ENCODE measurements at places on chromosomes 6 and 20.

DNA sequence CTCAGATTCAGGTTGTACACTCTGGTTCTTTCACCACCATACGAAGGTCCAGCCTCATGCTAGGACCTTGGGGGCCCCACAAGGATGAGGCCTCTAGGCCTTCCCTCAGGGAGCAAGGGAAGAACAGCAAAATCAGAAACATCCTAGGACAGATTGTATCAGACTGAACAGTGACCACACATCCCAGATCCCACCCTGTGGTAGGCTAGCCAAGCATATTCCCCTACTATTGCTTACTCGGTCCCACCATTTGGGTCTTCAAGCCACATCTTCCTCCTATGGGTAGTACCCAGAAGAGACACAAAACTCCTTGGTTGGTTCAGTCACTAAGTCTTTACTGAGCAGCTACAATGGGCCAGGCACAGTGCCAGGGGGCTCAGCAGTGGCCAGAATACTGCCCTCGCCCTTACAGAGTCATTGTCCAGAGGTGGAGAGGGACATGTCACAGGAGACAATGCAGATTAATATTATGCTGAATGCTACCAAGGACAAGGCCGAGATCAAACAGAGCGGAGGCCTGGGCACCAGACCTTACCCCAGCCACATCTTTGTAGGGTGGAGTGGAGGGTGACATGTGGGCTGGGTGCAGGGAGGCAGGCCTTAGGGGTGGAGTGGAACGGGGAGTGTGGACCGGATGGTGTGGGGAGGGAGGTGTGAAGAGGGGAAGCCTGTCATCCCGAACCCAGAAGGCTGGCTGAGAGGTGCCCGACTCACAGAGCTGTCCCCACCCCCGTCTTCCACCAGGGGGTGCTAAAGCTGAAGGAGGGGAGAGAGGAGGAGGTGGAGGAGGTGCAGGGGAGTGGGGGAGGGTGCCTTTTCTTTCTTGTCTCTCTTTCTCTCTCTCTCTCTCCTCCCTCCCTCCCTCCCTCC lies 6.8 kb upstream of the MAPK13 start:
- peak; percentile 49 for DNase-seq

DNA sequence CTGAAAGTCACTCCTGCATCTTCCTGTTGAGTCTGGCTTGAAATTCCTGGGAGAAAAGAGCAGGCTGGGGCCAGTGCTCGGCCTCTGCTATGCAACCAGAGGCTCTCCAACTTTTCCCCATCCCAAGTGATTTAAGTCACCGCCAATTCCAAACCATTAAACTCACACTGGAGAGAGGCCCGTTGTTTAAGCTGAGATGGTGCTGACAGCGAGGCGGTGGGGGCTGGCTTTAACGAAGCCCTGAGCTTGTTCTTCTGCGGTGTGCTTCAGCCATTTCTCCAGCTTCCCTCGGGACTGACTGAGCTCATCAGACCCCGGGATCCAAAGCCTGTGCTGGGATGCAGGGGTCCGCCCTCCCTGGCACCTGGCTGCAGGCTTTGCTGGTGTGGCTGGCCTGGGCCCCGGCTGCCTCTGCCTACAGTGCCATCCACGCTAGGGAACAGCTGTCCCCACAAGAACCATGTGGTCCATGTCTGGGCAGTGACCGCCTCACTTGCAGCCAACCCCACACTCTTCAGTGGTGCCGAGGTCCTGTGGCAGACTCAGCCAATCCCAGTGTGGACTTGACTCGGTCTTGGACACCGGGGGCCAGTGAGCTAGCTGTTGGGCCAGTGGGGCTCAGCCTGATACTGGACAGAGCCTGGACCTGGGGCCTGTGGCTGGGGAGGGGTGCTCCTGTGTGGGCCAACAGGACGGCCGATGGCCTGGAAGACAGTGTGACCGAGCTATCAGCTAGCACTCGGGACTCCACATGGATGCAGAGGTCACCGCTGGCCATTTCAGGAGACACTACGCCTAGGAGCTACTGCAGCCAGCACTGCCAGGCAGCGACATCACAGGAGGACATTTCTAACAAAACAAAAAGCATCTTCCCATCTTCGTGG lies 21.2 kb downstream of the RAMACL start:
- no peak for DNase-seq

- DNase-seq = peak; percentile 40
Observed at GRCh38 chr6:87483929-87484328, 11.2 kb downstream of the SLC35A1 start.

GRCh38 chr6:37826188-37826587 lies 6.7 kb downstream of the ZFAND3 start:
- DNase-seq = no peak

DNA sequence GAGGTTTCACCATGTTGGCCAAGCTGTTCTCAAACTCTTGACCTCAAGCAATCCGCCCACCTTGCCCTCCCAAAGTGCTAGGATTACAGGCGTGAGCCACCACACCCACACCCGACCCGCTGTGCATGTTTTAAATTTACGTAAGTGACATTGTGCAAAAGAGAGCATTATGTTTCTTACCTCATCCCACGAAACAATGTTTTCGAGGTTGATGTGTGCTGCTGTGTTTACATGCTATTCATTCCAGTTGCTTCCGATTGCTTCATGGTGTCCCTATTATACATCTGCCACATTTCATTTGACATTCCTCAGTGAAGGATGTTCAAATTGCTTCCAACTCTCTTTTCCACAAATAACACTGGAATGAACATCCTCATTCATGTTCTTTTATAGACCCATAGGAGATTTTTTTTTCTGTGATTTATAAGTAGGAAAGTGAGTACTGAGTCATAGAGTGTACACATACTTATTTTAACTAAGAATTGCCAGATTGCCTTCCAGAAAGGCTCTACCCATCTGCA lies 403.9 kb upstream of the JARID2 start:
- DNase-seq = peak; percentile 70

GRCh38 chr6:6221787-6222535 lies 98.5 kb downstream of the F13A1 start:
- no peak for DNase-seq

- peak; percentile 1 for DNase-seq
Observed at GRCh38 chr6:137389150-137389704, 105.0 kb downstream of the OLIG3 start.

DNA sequence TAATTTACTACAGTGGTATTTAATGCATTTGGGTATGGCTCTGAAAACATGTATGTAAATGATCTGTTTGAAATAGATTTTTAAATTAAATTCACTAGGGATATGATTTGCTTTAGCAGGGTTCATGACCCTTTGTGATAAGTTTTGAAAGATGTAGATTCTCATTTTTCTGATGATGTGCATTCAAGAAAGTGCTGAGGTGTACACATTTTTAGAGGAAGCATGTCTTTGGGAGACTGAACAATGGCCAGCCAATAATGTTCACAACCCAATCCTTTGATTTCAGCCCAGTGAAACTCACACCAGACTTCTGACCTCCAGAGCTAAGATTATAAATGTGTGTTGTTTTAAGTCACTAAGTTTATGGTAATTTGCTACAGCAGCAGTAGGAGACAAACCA lies 71.1 kb downstream of the TMEM244 start:
- DNase-seq = no peak

GRCh38 chr6:163133017-163133416 lies 281.5 kb upstream of the QKI start:
- no peak for DNase-seq

- no peak for DNase-seq
Observed at GRCh38 chr6:41894366-41895299, 542 bp downstream of the USP49 start.

DNA sequence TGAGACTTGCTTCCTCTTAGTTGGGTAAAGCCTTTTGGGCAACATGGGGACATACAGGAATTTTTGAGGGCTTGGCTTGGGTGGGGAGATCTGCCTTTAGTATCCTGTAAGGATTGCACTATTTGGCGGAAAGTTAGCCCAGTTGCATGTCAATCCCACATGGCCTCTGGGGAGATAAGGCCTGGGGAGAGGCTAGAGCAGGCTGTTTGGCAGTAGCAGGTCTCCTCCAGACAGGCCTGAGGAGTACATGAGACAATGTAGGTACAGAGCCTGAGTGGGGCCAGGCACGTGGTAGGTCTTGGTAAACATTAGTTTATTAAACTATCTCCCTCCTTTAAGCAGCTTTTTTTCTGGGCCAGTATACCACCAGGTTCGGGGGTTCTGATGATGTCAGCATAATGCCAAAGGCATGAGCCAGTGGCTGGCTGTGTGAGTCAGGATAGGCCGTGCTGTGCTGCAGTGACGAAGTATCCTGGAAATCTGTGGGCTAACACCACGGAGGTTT lies 147.9 kb downstream of the VEGFA start:
- DNase-seq = peak; percentile 66

Data from brain microvascular endothelial cell (primary cell).